Activated CD8-positive, alpha-beta memory T cell treated with anti-CD3 and anti-CD28 coated beads, Interleukin-2, amount 10 ng/mL, durations not matched to agents 7 days and 5 days (primary cell): ENCODE measurements at places on chromosomes 3 and 15.
A peak's percentile ranks its signal among the peaks of the same experiment; 100 is the strongest.

GRCh38 chr3:124584552-124585391, 145.5 kb upstream of the UMPS start:
- no peak for DNase-seq

GRCh38 chr3:145175626-145176025, 985.4 kb downstream of the PLOD2 start:
- no peak for DNase-seq

DNA sequence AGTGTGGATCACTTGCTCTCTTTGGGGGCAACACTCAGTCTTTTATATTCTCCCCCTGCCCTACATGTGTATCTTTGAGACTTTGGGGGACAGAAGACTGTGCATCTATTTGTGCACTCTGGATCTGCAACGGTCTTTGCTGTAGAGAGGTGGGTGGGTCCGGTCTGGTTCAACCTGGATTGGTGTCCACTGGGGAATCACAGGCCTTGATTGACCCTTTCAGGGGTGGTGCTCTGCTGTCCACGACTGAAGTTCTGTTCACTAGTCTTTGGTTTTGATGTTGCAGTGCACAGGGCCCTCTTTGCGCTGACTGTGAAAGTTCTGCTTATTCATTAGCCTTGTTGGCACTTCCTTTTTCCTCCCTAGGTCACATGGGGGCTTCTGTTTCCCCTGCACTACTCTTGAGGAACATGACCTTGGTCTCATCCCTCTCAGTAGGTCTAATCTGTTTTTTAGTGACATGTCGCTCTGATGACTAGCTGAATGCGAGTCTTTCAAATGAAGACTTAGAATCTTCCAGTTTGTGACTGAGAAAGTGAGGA, 284.2 kb downstream of the SV2B start:
- DNase-seq: no peak

DNA sequence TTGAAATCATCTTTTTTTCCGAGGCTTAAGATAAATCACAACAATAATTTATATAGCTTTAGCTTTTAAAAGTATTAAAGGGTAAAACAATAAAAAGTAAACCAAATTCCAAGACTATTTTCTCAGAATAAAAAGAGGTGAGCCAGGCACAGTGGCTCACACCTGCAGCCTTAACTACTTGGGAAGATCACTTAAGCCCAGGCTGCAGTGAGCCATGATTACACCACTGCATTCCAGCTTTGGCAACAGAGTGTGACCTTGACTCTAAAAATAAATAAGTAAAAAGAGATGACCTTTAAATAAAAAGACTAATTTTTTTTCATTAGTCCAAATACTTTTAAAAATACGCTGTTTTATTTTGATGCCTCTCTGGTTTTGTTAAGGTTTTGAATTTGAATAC, 54.4 kb downstream of the C3orf80 start:
- DNase-seq: no peak

GRCh38 chr3:66938338-66938963, 59.7 kb upstream of the KBTBD8 start:
- peak; percentile 43 for DNase-seq

DNA sequence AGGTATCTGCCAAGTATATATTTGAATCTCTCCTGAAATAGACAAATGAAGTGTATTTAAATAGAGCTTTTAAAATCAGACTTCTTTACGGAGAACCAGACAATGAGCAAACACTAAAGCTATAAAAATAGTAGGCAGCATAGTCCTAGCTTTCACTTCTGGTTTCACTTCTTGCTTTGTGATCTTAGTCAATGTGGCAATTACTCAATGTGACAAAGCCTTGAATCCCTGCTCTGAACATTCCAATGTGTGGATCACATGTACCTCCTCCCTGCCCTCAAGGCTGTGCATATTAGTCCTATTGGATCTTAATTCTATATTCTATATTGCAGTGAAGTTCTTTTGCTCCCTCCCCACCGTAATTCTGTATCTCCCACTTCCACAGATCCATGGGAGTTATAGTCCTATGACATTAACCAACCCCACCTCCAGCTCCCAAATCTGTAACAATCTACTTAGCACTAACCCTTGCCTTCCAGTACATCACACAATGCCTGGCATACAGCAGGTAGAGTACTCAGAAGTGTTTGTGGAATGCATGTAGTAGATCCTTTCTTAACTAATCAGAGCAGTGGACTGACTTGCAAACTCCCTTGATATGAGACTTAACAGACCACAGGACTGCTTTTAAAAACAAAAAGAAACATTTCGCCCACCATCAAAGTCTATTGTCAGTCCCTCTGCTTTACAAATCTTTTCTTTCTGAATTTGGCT, 24.3 kb upstream of the CP start:
- DNase-seq: no peak

DNA sequence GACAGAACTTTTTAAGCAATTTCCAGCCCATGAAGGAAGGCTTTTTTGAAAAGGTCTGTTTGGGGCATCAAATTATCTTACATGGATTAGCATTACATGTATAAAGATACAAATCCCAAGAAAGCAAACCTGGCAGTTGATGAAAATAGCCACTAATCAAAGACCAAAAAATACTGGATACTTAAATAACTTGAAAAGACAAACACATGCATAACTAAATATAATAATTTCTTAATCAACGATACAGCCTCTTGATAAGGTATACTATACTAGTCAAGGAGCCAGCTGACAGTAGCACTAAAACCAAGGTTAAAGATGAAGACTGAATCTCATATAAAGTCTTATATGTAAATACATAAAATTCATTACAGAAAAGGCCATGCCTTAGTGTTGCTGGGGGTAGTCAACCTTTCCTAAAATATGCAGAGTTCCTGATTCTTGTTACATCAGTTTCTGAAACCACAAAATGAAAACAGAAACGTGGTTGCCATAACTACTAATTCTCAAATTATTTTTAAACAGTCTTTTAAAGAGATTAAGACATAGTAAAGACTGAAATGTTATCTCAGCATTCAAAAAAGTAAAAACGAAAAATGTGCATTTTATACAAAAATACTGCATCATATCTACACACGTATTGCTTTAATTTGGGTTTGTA, 2.0 kb downstream of the ANKRD28 start:
- no peak for DNase-seq

GRCh38 chr3:98350082-98350481, 3.6 kb upstream of the OR5K4 start:
- DNase-seq: no peak

DNA sequence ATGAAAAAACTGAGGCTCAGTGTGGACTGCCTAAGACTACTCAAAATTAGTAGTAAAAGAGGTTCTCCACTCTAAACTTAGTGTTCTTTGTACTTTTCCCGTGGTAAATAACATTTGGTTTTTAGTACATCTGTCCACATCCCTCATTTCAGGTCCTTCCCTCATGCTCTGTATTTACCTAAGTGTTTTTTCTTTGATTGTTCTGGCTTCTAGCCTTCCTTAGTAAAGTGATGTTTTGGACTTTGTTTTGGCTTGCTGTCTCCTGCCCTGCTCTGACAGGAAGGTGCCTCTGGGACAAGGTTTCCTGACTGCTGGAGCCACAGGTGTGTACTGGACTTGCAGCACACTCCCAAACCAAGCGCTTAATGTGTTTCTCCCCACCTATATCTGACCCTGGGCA, 29.9 kb upstream of the ALDH1A2 start:
- no peak for DNase-seq

DNA sequence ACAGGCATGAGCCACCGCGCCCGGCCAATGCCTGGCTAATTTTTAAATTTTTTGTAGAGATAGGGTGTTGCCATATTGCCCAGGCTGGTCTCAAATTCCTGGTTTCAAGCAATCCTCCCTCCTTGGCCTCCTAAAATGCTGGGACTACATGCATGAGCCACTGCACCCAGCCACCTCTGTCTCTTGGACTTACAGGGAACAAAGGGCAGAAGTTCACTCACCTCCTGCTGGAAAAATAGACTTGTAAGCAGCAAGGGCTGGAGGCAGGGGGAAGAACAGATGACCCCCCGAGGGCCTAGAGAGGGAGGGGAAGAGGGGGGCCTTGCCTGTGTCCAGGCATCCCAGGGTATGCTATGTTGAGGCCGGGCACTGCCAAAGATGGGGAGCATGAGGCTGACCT, 22.2 kb downstream of the DUSP7 start:
- DNase-seq: no peak

DNA sequence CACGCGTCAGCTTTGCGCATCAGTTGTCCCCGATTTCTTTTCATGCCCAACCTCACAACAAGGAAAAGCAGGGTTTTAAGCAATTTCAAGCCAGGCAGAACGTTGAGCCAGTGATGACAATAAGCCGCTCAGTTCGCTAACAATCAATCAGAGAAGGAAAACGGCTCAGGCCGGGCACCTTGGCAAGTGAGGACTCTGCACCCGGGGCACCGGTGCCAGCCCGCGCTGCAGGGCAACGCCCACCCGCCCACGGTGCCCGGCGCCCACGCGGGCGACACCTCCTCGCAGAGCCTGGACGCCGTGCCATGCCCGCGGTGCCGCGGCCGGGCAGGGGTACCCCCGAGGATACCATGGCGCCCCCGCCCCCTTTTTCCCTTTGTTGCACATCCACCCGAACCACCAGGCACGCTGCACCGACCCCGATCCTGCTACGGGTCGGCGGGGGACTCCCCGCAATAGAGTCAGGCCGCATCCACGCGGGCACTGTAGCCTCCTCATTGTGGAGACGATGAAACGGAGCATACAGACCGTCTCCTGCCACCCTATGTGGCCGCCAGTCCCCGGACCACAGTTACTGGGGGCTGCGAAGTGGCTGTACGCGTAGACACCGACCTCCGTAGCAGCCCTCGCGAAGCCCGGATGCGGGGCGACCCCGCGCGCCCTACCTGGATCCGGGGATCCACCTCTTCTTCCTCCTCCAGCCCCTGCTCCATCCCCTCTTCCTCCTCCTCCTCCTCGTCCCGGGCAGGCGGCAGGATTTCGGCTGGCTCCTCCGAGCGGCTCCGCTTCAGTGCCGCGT, 581 bp downstream of the SH3BP5 start:
- peak; percentile 53 for DNase-seq

DNA sequence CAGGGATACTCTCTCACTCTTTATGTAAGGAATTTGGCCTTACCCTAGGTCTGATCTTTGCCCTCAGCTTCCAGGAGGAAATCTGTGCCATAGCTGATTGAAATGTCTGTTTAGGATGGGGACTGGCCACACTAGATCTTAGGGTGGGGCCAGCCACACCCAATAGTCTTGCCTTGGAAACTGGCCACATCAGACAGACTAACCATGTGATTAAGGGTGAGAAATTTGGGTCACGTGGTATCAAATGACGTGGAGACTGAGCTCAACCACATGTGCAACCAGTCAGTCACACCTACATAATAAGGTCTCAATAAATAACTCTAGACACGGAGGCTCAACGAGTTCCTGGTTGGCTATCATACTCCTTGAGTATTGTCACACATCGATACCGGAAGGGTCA, 113.5 kb downstream of the CNTN3 start:
- DNase-seq: no peak

DNA sequence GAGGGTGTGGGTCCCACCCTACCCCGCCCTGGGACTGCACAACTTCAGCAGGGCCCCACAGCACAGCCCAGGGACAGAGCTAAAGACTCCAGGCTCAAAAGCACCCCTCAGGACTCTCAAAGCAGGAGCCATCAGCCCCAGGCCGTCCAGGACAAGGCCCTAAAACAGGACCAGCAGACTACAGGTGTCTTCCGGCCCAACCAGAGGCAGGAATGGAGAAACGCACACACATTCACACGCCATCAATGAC, 26.1 kb downstream of the ATRIP start:
- no peak for DNase-seq

- DNase-seq: no peak
These were observed 432.8 kb downstream of the MAGI1 start for GRCh38 chr3:65605876-65606432.

- no peak for DNase-seq
These were observed 22.9 kb upstream of the OSBPL11 start for GRCh38 chr3:125618208-125618607.

DNA sequence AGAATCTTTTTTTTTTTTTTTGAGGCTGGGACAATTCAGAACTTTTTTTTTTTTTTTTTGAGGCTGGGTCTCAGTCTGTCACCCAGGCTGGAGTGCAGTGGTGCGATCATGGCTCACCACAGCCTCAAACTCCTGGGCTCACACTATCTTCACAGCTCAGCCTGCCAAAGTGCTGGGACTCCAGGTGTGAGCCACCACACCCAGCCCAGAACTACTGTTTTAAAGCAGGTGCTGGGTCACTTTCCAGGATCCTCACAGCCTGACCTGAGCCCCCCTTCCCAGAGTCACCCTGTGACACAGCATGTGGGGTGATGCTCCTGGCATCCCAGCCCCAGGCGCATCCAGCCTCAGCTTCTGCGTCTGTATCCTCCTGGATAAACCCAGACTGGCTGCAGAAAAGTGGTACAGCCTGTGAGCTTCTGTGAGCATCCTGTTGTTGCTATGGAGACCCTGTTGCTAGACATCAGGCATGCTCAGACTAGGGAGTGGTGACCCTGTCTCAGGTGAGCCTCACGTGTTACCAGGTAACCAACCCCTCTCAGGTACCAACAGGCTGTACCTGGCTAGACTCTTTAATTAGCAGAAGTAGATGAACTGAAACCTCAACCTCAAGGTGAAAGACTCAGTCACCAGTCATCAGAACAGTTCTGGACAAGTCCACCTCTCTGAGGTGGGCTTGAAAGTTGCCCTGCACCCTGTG, 15.0 kb downstream of the KLF13 start:
- no peak for DNase-seq

- no peak for DNase-seq
These were observed 16.5 kb upstream of the TLE3 start for GRCh38 chr15:70114221-70114620.

DNA sequence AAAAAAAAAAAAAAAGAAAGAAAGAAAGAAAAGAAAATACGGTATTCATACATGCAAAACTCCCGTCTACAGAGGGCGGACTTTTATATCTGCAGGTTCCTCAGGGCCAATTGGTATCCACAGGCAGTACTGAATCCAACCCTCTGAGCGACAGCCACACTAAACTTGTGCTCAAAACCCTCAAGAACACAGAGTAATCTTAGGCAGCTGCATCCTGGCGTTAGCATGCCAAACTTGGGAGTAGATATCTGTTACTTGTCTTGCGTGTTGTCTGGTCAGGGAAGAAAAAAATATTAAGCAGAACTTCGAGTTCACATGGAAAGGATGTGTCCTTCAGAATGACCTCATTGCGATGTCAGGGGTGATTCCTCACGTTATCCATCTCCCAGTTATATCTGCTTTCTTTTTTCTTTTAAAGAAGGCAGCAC, 12.8 kb downstream of the SNAP23 start:
- no peak for DNase-seq

DNA sequence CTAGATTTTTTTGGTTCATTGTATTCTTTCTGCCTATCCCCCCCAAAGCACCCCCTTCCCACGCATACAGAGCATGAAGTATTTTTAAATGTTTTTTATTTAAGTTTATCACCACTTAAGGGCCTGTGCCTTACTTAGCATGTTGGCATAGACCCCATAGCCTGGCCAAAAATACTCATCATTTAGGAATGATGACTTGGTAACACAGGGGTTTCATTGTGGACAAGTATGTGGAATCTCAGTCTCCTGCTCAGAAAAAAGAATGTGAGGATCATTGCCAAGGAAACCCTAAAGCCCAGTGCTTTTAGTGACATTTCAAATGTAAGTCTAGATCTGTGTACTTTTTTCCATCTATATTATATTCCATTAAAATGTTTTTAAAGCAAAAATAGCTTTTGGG, 146.3 kb downstream of the ALCAM start:
- DNase-seq: no peak
